ENCODE measurements at places on chromosomes 11 and 22.

GRCh38 chr11:18449251-18449650 is 6.4 kb upstream of the LDHAL6A start:
- DNase-seq: no peak

DNA sequence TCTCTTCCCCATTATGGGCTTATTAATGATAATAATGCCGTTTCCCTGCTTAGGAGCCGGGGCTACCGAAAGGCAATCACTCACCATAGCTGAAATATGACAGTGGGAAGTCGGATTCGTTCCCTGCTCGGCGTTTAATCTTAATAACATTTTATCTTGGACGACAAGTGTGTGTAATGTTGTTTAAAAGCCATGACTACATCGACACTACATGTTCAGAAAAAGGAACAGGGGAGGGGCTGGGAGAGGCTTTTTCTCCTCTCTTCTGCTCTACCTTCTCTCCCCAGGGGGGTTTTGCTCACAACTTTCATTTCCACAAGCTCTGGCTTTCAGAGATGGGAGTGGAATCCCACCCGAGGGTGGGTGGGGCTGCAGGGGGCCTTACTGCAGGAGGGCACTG is 105.5 kb downstream of the DSCAML1 start:
- no peak for DNase-seq

DNA sequence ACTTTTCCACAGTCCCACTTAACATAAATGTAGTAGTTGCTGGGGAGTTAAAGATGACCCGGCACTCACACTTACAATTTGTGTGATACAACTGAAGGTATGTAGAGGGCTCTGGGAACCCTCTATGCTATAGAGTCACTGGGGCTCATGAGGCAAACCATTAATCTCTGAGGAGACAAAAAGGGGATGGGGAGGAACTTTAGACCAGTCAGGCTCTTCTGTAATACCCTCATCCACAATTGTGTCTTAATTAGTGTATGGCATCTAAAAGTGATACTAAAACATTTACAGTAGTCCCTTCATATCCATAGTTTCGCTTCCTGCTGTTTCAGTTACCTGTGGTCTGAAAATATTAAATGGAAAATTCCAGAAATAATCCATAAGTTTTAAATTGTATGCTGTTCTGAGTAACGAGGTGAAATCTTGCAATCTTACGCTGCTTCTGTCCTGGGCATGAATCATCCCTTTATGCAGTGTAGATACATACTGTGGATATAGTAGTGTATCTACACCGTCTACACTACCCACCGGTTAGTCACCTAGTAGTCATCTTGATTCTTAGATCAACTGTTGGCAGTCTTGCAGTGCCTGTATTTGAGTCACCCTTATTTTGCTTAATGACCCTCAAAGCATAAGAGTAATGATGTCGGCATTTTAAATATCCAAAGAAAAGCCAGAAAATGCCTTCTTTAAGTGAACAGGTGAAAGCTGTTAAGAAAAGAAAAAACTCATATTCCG is 12.2 kb downstream of the CBL start:
- DNase-seq: no peak

DNA sequence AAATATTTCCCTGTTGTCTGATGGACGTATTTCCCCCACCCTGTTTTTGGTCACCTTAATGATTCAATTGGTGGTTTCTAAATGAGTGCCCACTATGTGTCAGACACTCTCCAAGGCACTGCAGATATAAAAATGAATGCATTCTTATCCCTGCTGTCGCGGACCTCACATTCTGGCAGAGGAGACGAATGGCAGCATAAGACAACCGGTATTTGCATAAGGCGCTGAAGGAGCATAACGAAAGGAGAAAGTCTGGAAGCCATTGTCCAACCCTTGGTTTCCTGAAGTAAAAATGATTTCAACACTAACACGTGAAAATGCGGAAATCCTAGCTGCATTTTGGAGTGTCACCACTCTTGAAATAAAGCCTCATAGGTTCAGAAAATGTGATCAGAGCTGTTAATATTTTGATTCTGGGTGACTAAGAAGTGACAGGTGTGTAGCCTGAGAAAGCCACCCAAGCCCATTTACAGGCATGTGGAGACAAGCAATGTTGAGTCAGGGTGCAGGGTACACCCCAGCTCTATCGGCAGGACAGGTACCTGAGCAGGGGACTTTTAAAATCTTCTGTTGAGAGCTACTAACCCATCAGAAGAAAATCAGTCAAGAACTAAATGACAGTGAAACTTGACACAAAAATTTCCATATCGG is 10.1 kb upstream of the GAB2 start:
- DNase-seq: no peak

DNA sequence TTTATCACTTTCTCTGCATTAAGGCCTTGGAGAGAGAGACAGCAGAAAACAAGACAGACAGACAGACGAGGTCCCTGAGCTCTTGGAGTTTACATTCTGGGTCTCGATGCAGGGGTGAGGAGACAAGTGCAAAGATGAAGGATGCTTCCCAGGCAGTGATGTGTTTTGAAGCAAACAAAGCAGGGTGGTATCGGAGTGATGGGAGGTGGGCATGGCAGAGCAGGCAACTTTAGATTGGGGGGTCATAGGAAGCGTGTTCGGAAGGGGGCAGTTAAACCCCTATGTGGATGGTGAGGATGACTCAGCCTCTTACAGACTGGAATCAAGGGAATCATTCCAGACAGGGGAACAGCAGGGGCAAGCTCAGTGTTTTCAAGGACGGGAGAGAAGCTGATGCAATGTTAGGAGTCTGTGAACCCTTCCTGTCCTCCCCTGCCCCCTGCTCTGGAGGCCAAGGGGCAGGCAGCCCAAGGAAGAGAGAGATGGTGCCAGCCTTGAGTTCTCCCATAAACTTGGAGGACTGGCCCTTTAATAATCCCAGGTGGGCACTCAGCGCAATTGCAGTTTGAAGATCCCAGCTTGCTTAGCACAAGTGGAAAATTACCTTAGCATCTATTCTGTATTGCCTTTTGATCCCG is 180.2 kb downstream of the CHST1 start:
- no peak for DNase-seq

- no peak for DNase-seq
Measured at GRCh38 chr22:11627436-11627797, 3900.6 kb upstream of the OR11H1 start.

Measured in activated naive CD8-positive, alpha-beta T cell treated with anti-CD3 and anti-CD28 coated beads, Interleukin-2, amount 50 U/mL, for 16 hours (primary cell).